Stimulated activated CD4-positive, alpha-beta T cell treated with anti-CD3 and anti-CD28 coated beads, Interleukin-4, amount 100 ng/mL, for 1 hour (primary cell): ENCODE measurements at places on chromosomes 4 and X.
A peak's percentile ranks its signal among the peaks of the same experiment; 100 is the strongest.

- no peak for DNase-seq
Observed at GRCh38 chrX:37348971-37349220, 268 bp upstream of the PRRG1 start.

DNA sequence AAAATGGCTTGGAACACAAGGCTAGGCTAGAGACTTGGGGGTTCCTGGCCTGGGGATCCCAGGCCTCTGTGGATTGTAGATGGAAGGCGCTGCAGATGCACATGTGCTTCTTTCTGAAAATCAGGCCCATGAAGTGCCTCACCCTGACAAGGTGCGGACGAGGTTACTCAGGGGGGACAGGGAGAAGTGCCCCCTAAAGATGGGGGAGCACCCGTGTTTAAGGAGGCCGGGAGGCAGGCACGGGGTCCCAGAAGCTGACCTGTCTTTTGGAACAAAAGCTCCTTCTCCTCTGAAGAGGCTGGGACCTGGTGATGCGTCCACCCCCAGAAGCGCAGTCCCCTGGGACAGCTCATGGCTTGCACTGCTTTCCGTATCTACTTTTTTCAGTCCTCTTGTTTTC lies 2.4 kb downstream of the PDZD4 start:
- DNase-seq, result no peak

GRCh38 chr4:131531087-131531486 lies 1618.0 kb upstream of the PCDH10 start:
- no peak for DNase-seq

DNA sequence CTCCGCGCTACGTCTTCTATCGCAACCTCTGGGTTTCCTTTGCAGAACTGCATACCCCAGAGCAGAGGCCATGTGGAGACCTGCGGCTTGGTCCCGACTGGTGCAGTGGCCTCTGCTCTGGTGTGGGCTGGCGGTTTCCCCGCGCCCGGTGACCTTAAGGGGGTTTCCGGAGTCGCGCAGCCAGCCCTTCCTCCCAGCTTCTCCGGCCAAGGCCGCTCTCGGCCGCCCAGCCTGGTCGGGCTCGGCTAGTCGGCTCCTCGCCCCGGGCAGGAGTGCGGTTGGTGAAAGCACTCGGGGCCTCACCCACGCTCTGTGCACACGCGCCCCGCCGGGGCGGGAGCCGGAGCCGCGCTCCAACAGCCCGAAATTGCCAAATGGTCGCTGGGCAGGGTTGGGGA lies 84.9 kb downstream of the BCOR start:
- DNase-seq, result no peak

DNA sequence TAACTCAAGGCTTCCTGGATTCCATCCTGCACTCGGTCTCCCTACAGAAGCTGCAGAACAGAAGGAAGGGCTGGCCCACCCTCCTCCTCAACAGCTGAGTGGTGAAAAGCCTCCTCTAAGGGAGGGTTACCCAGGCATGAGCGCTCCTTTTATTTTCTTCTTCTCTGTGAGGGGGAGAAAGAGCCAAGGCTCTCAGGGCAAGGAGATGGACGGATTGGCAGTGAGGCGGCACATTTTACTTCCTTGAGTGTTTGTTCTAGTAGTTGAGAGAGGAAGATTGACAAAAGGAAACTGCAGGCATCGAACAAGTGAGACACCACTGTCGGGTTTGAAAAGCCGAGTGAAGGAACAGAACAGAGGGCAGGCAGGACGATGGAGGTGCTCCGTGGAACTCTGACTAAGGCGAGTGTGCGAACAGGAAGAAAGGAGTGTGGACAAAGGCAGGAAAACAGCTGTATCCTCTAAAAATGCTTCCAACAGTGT lies 38.4 kb upstream of the STS start:
- no peak for DNase-seq

DNA sequence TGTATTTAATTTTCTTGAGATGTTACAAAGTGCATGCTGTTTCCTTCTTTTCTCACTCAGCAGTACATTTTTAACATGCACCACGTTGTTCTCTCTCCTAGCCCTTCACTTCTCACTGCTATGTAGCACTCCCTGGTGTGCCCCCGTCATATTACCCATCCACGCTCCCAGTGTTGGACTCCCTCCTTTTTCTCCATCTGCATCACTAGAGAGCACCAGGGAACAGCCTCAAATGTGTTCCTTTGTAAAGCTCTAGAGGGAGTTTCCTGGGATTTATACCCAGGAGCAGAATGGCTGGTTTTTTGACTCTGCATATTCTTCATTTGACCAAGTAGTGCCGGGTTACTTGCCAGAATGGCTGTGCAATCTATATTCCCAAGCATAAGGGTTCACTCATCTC lies 240.3 kb upstream of the ANXA3 start:
- DNase-seq, result no peak

- DNase-seq, result no peak
Observed at GRCh38 chr4:76365636-76366035, 55.3 kb downstream of the CCDC158 start.

DNA sequence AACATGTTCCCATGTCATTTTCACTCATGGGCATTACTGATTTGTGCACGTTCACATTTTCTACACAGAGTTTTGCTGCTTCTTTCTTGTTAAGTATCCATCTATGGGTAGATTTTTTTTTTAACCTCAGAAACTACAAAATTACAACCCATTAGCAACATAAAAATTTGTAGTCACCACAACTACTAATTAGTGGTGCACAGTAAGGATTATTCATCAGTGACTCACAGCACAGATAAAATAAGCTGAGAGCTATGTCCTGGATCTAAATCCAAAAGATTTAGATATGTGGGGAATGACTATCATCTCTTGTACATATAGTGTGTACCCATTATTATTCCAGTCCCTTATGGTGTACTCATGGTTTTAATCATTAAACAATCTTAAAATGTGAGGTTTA lies 19.7 kb upstream of the AMELX start:
- no peak for DNase-seq

DNA sequence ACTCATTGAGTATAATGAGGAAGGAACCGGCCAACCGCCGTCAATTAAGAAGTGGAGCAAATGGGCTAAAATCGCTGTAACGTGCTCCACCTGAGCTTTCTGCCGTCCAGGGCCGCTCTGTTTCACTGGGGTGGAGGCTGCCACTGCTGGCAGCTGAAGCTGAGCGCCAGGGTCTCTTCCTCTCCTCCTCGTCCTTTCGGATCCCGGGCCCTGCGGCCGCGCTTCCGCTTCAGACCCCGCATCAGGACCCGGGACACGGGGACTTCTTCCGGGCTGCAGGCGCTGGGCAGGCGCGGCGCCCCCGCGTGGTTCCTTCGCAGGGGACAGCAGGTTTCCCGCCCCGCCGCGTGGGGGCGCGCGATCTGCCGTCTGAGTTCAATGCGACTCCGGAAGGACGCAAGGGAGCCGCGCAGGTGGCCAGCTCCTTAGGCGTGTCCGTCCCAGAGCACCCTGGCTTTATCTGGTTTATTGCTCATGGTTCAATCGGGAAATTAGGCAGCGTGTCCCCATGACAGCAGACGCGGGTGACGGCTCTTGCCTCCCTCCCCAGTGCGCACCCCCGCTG lies 519.8 kb downstream of the TRIML1 start:
- no peak for DNase-seq

GRCh38 chrX:46572340-46572936 lies 1.1 kb upstream of the CHST7 start:
- DNase-seq, result peak; percentile 26
